CD4-positive, alpha-beta T cell treated with Interleukin-21 for 1 hour (primary cell): ENCODE measurements at places on chromosomes 3 and 15.

- DNase-seq, result no peak
Observed at GRCh38 chr3:107592073-107592472, 69.3 kb downstream of the BBX start.

DNA sequence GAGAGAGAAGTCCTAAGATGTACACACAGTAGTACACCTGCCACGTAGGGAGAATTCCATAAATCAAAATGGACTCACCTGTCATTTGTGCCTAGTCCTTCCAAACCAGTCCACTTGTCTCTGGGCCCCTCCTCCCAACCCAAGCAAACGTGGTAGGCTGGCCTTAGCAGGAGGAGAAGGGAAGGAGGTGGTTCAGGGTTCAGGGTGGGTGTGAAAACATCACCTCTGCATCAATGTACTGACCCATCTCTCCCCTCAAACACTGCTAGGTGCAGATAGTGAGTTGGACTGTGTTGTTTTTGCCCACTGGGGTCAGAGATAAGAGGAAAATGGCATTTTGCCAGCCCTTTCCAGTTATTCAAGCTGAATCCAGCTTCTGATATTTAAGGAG, 99.3 kb downstream of the MME start:
- no peak for DNase-seq

DNA sequence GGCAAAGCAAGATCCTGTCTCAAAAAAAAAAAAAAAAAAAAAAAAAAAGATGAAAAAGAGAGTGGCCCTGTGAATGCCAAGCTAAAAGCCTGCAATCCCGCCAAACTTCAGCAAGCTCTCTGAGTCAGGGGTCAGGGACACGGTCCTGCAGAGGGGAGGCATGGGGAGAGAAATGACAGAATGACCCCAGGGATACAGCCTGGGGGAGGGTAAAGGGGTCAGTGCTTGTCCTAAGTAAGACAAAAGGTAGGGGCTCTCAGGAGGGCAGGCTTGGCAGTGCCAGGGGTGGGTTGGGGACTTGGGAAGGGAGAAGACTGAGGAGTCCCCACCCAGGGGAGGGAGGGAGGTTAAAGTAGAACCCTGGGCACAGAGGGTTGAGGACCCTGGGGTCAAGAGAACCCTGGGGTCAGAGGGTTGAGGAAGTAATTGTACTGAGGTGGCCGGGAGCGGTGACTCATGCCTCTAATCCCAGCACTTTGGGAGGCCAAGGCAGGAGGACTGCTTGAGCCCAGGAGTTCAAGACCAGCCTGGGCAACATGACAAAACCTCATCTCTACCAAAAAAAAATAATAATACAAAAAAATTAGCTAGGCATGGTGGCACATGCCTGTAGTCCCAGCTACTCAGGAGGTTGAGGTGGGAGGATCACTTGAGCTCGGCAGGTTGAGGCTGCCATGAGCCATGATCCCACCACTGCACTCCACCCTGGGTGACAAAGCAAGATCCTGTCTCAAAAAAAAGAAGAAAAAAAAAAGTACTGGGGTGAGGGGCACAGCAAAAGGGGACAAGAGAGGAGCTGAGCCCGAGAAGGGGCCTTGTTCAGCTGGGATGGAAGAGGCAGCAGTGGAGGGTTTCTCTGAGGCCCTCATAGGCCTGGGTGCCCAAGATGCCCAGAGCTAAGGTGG, 5.2 kb upstream of the SEMA3B start:
- no peak for DNase-seq

DNA sequence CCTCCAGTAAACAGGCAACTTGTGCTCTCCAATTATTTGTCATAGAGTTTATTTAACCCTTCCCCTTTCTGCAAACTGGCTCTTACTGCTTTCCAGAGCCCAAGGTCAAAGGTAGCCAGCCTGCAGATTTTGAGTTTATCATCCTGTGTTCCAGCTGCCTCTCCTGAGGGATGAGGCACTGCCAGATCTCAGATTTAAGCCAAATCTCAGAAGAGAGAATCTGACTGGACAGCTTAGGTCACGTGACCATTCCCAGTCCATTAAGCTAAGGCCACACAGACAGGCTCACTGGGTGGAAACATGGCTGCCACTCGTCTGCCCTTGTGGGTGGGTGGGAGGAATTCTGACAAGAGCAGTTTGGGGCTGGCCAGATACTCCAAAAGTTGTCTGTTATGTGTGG, 8.6 kb upstream of the SIAH2 start:
- DNase-seq, result no peak

DNA sequence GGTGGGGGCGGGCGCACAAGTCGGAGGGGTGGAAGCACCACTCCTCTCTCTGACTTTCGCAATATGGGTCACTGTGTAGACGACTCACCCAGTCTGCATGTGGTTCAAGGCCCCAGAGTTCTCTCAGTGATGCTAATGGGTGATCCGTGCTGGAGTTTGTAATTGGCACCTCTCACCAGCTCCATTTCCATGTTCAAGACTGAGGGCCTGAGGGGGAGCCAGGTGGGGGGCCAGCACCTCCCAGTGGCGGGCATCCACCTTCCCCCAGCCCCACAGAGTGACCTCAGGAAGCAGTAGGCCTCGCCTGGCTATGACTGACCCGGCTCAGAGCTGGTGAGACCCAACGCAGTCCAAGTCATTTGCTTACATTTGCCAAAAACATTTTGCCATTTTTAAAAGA, 230.0 kb upstream of the ST8SIA2 start:
- no peak for DNase-seq

DNA sequence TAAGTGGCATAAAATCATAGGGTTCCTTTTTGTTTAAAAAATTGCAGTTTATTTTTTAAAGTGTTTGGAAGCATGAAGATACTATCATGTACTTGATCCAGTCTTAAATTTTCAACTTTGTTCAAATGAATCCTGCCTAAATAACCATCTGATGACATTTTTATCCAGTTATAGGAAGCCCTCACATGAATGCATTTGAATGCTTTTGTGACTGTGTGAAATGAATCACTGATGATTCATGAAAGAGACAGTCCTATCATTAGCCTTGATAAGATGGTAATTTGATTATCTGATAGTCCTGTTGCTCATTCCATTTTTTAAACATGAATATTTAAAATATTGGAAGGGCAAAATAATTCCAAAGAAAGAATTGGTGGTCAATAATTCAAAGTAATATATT, 401.9 kb upstream of the ROBO2 start:
- DNase-seq, result no peak

- no peak for DNase-seq
Observed at GRCh38 chr15:88334436-88334835, 77.9 kb upstream of the NTRK3 start.

- DNase-seq, result no peak
Observed at GRCh38 chr3:170117134-170117533, 64.4 kb downstream of the PHC3 start.

DNA sequence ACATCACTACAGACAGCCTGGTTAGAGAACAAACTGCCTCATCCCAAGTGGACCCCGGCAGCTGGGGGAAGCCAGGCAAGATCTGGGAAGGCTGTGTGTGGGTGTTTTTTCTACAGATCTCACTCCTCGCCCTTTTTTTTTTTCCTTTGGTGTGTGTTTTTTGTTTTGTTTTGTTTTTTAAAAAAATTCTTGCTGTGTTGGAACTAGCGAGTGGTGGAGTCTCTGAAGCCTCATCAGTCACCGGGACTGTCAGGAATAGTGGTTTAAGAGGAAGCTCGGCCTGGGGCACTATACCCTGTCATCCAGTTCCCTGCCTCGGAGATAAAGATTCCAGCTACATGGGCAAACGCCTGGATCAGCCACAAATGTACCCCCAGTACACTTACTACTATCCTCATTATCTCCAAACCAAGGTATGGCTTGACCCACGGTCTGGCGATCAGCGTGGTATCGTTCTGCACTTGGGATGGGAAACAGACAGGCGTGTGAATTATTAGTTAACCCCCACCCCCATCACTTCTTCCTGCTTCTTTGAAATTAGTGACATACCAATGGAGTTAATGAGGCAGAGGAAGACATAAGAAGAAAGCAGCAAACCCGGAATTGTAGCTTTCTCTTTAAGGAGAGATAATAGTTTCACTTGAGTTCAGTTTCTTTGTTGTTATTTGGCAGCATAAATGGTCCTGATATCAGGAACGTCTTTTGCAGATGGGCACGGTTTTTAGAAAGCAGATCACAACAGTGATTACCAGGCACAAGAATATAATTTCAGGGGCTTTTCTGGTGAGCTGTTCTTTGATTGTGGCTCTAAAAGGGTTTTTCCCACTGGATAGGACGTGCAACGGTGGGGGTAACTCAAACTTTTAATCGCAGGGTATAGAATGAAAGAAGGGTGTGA, 722 bp downstream of the RBMS3 start:
- peak; percentile 2 for DNase-seq

GRCh38 chr15:69663441-69663840, 210.8 kb downstream of the RPLP1 start:
- no peak for DNase-seq

DNA sequence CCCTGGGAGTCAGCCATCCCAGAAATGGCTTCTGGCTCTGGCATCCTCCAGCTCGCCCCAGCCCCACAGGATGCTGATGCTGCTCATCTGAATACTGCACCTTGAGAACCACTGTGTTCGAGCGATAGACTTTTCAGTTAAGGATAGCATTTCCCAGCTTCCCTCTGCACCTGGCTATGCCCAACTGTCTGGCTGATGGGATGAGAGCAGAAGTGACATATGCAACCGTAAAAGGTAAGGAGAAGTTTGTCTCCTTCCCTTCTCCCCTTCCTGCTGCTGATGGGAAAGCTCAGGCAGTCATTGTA, 9.7 kb upstream of the HHATL start:
- no peak for DNase-seq

DNA sequence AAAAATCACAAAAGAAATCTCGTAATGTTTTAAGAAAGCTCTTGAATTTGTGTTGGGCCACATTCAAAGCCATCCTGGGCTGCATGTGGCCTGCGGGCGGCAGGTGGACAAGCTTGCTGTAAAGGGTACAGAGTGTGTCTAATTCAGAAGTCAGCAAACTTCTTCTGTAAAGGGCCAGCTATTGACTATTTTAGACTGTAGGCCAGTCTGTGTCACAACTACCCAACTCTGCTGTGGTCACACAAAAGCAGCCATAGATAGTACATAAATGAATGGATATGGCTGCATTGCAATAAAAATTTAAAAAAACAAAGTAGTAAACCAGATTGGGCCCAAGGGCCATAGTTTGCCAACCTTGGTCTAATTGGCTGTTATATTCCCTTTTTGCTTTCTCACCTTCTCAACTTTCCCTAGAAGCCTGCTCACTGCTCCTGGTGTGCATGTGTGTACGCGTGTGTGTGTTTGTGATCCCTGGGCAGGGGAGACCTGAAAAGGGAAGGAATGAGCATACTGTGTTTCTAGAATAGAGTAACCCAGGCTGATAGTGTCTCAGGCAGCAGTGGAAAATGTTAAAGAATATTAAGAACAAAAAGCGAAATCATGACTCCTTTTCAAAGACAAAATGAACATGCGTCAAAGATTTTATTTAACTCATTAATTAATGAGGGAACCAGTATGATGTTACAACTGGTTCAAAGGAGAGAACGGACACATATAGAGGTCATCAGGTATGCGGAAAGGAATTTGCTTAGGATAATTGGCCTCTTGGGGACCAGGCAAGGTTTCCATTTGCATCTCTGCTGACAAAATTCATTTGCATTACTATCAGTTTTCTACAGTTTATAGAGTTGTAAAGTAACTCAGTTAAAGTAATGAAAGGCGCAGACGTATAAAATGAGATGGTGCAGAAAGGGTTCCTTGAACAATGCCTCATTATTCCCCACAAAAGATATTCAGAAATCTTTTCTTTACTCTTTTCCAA, 248.0 kb downstream of the THSD4 start:
- DNase-seq, result no peak
